ENCODE measurements at places on chromosomes 13 and 19.

GRCh38 chr19:12484011-12484370 is 625 bp downstream of the ZNF709 start:
- no peak for DNase-seq

DNA sequence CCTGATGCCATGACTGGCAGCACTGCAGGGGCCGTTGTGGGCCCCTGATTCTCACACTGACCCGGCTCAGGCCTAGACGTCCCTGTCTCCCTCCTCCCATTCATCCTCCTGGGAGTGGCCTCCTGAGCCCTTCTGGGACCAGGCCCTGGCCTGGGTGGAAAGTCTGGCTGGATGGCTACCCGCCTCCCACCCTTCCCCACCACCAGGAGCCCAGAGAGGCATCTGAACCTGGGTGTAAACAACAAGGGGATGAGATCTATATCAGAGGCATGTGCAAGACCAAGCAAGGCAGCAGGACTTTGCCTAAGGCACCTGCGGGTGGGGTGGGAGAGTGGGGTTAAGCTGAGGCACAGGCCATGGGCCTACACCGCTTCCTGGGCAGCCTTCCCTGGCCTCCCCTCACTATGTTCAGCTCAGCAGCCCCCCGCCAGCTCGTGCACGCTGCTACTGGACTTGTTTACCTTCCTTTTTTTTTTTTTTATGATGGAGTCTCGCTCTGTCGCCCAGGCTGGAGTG is 22.0 kb upstream of the ASPDH start:
- no peak for DNase-seq

DNA sequence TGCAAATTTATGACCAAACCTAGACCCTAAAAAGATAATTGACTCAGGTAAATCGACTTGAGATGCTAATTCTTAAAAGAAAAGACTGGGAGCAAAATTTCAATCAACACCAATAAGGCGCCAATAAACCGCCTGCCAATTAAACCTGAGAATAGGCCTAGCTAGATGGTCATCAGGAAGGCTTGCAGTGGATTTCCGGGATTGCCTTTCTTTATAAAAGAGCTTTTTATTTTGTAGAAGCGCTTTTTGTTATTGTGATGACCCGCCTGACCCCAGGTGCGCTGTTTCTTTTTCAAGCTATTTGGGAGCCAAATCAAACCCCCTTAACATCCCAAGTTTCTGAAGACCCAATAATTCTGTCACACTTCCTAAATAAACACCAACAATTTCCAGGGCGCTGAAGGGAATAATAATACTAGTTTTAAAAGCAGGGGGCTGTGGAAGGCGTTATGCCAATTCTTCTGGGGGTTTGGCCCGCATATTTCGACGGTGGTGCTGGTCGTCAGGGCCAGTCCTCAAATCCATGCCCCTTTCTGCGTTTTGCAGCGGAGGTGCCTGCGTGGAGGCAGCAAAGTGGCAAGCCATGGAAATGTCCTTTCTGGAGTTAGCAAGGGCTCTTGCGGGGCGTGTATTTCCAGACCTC is 2.9 kb upstream of the ZIC5 start:
- no peak for DNase-seq

GRCh38 chr19:8332976-8333766 is 9.9 kb downstream of the KANK3 start:
- no peak for DNase-seq

DNA sequence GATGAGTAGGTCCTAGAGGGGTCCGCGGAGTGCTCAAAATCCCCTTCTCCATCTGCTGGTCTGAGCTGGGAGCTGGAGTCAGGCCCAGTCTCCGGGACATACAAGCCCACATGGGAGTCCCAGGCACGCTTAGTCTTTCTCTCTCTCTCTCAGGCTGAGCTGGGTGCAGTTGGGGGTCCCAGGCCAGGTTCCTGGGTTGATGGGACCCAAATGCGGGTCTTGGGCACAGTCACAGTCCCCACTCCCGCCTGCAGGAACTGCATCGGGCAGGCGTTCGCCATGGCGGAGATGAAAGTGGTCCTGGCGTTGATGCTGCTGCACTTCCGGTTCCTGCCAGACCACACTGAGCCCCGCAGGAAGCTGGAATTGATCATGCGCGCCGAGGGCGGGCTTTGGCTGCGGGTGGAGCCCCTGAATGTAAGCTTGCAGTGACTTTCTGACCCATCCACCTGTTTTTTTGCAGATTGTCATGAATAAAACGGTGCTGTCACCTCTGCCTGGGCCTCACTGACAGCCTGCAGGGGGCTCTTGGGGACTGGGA is 23.8 kb downstream of the CYP4F12 start:
- no peak for DNase-seq

DNA sequence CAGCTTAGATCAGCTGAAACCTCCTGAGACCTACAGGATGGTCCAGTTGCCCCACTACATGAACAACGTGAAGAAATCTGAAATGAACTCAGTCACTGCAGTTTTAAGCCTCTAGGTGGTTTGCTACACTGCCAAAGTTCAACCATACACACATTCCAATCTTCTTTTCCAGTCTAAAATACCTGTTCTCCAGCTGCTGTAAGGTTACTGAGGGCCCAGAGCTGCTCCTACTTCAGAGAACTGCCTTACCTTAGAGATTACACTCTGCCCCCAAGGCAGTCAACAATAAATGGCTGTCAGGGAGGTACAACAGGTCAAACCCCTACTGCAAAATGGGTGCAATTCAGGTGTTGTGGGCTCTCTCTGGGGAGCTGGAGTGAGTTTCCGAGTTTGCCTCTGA is 154.1 kb upstream of the MIR17HG start:
- DNase-seq, result no peak

- no peak for DNase-seq
Measured at GRCh38 chr13:73835138-73835721, 299.0 kb downstream of the KLF12 start.

DNA sequence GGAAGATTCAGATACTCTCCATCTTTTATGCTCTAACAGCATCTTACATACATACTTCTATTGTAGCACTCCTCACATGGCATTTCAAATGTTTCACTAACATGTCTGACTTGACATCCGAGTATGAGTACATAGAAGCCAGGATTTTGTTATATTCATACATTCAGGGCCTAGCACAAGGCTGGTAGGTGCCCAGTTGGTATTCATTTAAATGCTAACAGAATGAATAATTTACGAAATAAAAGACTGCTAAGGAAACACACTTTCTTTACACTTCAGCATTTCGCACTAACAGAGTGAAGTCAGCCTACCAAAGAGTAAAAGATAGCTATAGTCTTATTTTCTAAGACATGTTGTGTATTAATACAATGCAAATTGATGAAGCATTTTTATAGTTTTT is 67.8 kb upstream of the FBXL3 start:
- DNase-seq, result no peak

DNA sequence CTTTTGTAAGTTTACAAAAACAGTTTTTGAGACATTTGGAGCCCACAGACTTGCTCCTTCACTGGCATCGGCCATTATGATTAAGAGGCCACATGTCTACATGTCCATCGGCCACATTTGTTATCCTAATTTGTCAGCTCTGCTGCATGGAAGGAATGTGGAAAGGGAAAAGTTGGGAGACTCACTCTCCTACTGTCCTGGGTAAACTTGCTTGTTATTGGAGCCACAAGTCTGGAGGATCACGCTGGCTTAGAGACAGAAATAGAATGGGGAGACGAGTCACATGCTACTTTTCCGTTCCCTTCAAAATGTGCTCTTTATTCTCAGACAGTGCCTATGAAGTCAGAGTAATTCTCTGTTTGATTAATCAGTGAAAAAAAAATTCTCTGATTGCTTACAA is 741.2 kb upstream of the PCDH9 start:
- no peak for DNase-seq

DNA sequence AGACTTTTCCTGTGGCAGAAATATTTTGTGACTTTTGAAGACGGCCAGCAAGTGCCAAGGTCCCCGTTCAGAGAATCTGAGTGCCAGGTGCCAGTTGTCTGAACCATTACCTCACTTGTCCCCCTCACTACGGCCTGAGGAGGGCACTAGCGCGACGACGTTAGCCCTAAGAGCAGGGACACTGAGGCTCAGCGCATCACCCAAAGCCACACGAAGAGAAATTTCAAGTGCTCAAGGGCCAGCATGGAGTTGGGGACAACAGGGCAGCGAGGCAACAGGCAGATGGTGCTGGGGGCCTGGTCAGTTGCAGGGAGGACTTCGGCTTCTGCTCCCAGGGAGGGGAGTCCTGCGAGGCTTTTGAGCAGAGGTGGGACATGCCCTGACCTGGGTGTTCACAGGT is 9.5 kb upstream of the TYK2 start:
- no peak for DNase-seq

GRCh38 chr13:104315606-104316005 is 1249.4 kb upstream of the SLC10A2 start:
- DNase-seq, result no peak

DNA sequence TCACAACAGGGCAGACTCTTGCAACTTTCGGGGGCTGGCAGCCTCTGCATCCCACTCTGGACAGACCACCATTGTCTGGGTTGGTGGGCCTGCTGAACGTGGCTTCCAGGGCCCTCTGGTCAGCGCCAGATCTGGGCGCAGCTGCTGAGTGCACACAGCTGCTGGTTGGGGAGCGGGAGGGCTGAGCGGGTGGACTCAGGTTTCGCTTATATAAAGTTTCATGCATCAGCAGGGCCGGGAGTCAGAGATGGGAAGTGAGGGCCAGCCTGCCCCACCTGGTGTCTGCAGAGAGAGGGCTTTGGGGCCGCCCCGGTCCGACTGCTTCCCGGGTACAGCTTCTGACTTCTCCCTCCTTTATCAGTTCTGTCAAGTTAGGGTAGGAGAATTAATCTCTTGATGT is 6.9 kb downstream of the ARHGEF7 start:
- no peak for DNase-seq

DNA sequence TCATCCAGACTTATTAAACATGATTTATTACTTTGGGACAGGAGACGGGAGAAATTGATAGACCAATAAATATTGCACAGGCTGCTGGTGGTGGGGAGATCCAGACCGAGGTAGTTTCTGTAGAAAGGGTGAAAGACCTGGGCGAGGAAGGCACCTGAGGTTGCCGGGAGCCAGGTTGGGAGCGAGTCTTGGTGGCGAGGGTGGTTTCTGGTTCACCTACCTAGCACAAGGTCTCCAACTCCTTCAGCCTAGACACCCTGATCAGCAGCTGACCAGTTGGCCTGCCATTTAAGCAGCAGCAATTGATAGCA is 7.0 kb downstream of the EMP3 start:
- DNase-seq, result no peak

DNA sequence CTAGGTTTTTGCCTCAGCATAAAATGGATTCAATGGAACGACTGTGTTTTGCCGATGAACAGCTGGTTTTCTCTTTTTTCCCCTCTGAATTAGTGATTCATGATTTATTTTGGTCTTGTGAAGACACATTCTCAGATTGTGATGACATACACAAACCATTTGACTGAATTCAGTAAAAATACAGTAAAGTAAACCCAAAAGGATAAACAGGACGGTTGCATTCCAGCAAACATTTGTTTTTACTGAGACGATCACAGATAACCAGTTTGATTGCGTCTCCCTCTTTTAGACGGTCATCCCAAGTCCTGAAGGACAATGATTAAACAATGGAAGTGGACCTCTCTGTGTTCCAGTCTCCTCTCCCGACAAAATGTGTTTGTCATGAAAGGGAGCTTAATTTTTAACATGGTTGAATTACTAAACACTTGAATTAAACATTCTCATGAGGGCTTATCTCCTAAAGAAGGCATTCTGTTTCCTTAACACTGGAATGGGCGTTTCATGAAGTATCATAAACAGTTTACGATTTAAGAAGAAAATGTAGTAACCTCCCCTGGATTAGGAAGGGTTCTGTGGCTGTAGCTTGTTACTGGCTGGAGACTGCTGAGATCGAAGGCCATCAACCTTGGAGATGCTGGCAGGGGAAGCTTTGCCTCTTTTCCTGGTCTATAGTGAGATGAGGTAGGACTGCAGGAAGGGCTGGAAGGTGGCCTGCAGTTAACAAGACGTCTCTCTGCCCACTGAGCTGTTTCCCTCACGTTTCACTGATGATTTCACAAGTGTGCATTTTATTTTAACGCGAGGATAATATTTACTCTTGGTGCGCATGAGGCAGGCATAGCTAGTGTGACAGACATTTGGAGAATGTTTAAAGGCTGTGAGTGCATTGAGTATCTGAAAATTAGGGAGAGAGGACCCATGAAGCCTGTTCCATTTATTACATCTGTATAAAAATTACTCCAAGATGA is 457.9 kb downstream of the FGF9 start:
- DNase-seq, result no peak

GRCh38 chr13:48866249-48866648 is 109.5 kb upstream of the FNDC3A start:
- DNase-seq, result no peak

All from stimulated activated CD4-positive, alpha-beta T cell treated with anti-CD3 and anti-CD28 coated beads, Interleukin-1b, Interleukin-23, amount 100 ng/mL, for 24 hours (primary cell).